ENCODE measurements at places on chromosomes 2 and 18.

GRCh38 chr2:239378021-239378917 lies 22.6 kb downstream of the HDAC4 start:
- peaks cover 20% of the 10 kb centered on the region for H3K4me1 ChIP-seq
- peak; percentile 10 for DNase-seq
- H3K27ac ChIP-seq, result no peak overlapping the region
- H3K4me3 ChIP-seq, result no peak overlapping the region
- peaks cover 4% of the 10 kb centered on the region for H3K36me3 ChIP-seq

DNA sequence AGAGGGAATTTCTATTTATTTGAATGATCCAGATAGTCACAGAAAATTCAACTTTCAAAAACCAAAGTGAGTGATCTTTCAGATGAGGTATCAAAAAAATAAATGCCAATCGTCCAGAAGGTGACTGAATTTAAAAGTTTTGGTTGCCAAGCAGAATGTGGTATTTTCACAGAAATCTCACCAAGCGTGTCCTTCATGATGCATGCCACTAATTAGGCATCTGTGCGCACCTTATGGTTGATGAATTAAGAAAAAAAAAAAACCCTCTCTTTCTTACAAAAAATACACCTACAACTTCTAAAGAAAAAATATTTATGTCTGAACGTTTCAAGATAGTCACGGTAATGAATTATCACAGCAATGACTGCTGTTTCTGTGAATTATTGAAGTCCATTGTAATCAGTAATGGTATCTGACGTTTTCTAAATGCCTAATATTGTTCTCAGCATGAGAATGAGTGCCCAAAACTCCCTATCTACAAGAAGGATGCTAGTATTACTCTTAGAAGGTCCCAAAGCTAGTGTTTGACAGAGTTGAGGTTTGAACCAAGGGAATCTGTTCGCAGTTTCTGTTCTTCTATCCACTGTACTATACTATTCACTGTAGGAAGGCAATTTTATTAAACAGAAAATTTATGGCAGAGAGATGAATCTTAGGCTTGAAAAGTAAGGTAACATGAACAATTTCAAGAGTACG lies 219.6 kb upstream of the NETO1 start:
- DNase-seq, result no peak
- H3K27ac ChIP-seq, result no peak overlapping the region
- no peaks in the 10 kb centered on the region for H3K36me3 ChIP-seq
- H3K27me3 ChIP-seq, result no peaks in the 10 kb centered on the region

DNA sequence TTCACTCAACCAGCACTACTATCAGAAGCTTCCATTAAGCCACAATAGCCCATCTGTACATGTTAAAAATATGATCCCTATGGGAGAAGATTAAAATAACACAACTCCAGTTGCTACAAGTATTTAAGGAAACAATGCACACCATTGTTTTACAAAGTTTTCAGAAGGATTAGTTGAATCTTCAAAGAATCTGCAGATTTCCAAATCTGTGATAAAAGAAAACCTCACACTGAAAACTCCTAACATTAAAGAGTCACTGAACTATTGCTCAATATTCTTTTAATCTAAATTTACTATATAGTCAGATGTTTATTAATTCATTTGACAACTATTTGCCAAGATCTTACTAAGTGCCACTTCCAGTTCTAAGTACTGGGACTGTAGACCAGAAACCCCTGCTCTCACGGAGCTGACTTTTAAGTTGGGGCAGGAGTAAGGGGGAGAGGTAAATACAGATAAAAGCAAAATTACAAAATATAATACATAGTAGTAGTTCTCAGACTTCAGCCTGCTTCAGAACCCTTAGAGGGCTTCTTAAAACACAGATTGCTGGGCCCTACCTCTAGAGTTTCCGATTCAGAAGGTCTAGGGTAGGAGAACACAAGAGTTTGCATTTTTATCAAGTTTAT lies 94.4 kb downstream of the STK39 start:
- H3K4me3 ChIP-seq, result no peak overlapping the region
- H3K4me1 ChIP-seq, result no peaks in the 10 kb centered on the region
- DNase-seq, result no peak

- no peaks in the 10 kb centered on the region for H3K4me1 ChIP-seq
- no peaks in the 10 kb centered on the region for H3K36me3 ChIP-seq
- H3K4me3 ChIP-seq, result no peak overlapping the region
- DNase-seq, result no peak
- H3K27me3 ChIP-seq, result no peaks in the 10 kb centered on the region
Measured at GRCh38 chr2:33343387-33343895, 133.0 kb upstream of the RASGRP3 start.

DNA sequence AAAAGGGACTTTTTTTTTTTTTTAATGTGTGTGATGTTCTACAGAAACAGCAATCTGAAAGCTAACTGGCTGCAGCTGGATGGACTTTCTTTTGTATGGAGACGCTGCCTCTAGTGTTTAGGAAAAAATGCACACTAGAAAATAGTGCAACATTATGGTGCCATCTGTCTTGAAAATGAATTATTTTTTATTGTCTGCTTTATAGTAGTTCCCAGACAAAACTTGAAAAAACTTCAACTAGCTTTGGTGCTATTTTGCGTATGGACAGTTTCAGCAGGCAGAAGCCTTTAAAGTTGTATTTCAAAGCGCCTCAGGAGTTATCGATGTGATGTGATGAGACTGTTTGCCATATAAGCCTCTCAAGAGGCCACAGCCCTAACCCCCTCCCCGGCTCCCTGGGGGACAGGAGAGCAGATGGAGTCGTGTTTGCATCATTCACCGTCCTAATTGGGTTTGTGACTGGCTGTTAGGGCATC lies 86.9 kb downstream of the LTBP1 start:
- no peak overlapping the region for H3K4me3 ChIP-seq
- no peaks in the 10 kb centered on the region for H3K27me3 ChIP-seq
- H3K36me3 ChIP-seq, result no peaks in the 10 kb centered on the region
- no peak for DNase-seq

- H3K27ac ChIP-seq, result no peak overlapping the region
- DNase-seq, result no peak
- H3K4me3 ChIP-seq, result no peak overlapping the region
- H3K27me3 ChIP-seq, result no peaks in the 10 kb centered on the region
- H3K4me1 ChIP-seq, result no peaks in the 10 kb centered on the region
Measured at GRCh38 chr2:56118474-56118873, 65.3 kb upstream of the CCDC85A start.

- no peaks in the 10 kb centered on the region for H3K36me3 ChIP-seq
- H3K4me3 ChIP-seq, result no peak overlapping the region
- no peak overlapping the region for H3K27ac ChIP-seq
- no peaks in the 10 kb centered on the region for H3K4me1 ChIP-seq
Measured at GRCh38 chr18:43501099-43501498, 223.8 kb upstream of the SYT4 start.

Measured in natural killer cell (primary cell).